ENCODE measurements at places on chromosomes 4 and X.

DNA sequence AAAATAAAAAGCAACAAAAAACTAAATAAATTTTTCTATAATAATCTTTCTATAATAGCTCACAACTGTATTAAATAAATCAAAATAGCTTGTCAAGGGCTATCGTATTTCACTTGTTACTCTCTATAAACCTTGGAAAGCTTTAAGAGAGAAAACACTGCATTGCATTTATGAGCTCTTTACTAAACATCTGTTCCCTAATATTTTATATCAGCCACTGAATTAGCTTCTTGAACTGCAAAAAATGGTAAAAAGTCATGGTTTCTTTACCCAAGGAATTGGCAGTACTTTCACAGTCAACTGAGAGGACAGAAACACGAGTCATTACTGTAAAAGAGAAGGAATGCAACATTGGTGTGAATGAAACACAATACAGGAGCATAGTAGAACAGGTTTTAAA is 671.2 kb downstream of the PCDH18 start:
- DNase-seq = no peak

DNA sequence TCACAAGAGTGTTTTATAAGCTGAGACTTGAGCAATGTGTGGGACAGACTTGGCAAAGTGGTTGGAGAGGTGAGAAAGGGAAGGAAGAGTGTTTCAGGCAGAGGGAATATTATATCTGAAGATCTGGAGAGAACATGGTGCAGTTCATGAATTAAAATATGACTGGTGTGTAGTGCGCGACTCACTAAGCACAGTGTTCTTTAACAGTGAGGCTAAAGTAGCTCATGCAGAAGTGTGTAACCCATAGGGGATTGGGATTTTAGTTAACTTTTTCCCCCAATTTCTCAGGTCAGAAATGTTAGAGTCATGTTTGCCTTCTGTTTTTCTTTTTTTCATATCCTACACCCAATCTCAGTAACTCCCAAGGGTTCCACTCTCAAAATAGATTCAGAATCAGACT is 9.7 kb downstream of the MTHFD2L start:
- DNase-seq = no peak

- no peak for DNase-seq
These were observed 31.0 kb downstream of the SLC9B1 start for GRCh38 chr4:102988429-102989020.

GRCh38 chr4:177070533-177071058 is 239.1 kb upstream of the NEIL3 start:
- no peak for DNase-seq

- no peak for DNase-seq
These were observed 57.6 kb downstream of the CCDC160 start for GRCh38 chrX:134294548-134294947.

GRCh38 chr4:103361926-103362325 is 163.8 kb upstream of the CENPE start:
- no peak for DNase-seq

DNA sequence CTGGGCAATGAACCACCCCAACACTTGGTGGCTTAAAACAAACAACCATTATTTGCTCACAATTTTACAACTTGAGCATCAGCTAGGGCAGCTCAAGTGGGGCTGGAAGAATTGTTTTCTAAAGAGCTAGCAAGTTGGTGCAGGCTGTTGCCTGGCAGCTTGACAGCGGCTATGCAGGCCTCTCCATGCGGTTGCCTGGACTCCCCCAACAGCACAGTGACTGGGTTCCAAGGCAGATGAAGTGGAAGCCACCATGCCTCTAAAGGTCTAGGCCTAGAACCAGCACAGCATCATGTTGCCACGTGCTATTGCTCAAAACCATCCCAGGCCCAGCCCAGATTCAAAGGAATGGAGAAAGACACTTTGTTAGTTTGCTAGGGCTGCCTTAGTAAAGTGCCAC is 114.8 kb downstream of the BCOR start:
- DNase-seq = no peak

DNA sequence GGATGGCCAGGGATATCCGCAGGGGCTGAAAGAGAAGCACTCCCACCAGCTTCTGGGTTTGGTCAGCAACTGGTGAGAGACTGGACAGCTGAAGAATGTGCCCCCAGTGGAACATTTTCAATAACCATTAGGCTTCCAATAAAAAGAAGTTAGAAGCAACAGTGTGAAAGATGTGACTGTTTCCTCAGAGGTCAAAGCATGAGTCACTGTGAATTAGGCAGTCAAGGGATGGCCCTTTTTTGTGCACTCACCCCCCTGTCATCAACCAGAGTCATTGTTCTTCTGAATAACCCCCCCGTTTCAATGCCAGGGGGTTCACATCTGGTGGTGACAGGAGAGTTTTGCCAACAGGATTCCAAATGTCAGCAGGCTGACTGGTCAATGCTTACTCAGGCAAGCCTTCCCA is 74.6 kb upstream of the SH3RF1 start:
- no peak for DNase-seq

DNA sequence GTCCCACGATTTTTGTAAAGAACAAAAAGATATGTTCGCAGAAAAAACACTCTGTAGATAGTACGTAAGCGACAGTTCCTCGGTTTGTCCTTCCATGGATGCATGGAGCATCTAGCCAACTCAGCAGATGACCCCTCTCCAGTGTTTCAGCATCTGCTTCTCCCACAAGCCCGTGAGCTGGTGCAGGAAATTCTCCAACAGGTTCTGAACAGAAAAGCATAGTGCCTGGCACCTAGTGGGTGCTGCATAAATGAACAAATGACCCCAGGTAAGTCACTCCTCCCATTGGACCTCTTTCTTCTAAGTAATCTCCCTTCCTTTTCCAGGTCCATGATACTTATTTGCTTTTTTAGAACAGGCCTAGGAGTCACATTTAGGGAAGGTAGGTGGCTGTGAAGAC is 966 bp upstream of the KIAA0232 start:
- DNase-seq = no peak

Measured in LNCaP clone FGC (cell line).